A549 treated with Hydrocortisone at 1 μM for 4 hours (cell line): ENCODE measurements at places on chromosomes 5 and 9. TPM values are rescaled to one million over a fixed set of nuclear protein-coding genes. Genes with fewer than 3 reads are reported as not detected.

Gene F2RL1
- 228 to 272 TPM (median 255 TPM) in 5 replicates for total RNA-seq

Gene KLF4
- total RNA-seq = 30.4 to 33.7 TPM (median 32.1 TPM) in 5 replicates

Gene GRIN3A
- total RNA-seq = not detected in 5 replicates

Gene CHSY3
- total RNA-seq = 0.09 to 0.12 TPM (median 0.09 TPM) in 4 of 5 replicates, not detected in the other

Gene OLFM1
- total RNA-seq = 7.8 to 10.3 TPM (median 10.1 TPM) in 5 replicates

Gene IL4
- total RNA-seq = not detected in 5 replicates

Gene ROR2
- total RNA-seq = 1.1 to 2.0 TPM (median 1.4 TPM) in 5 replicates

Gene OR1J2
- total RNA-seq = not detected in 5 replicates

Gene LOX
- total RNA-seq = 1.3 to 2.4 TPM (median 1.7 TPM) in 5 replicates

Gene GFI1B
- total RNA-seq = 0.07 to 0.20 TPM (median 0.10 TPM) in 5 replicates

Gene ZBED3
- total RNA-seq = 3.4 to 4.7 TPM (median 4.2 TPM) in 5 replicates

Gene LCN15
- 0.03 to 0.13 TPM in 2 of 5 replicates, not detected in the others for total RNA-seq

Gene KDM4C
- total RNA-seq = 7.3 to 12.7 TPM (median 8.0 TPM) in 5 replicates

Gene OR1Q1
- total RNA-seq = not detected in 5 replicates

Gene SMIM33
- not detected in 5 replicates for total RNA-seq

Gene PCDH1
- total RNA-seq = 1.9 to 4.5 TPM (median 3.4 TPM) in 5 replicates

Gene DENND4C
- total RNA-seq = 13.2 to 23.6 TPM (median 15.9 TPM) in 5 replicates

Gene CER1
- not detected in 5 replicates for total RNA-seq
